ENCODE measurements at places on chromosomes 6 and 20.

DNA sequence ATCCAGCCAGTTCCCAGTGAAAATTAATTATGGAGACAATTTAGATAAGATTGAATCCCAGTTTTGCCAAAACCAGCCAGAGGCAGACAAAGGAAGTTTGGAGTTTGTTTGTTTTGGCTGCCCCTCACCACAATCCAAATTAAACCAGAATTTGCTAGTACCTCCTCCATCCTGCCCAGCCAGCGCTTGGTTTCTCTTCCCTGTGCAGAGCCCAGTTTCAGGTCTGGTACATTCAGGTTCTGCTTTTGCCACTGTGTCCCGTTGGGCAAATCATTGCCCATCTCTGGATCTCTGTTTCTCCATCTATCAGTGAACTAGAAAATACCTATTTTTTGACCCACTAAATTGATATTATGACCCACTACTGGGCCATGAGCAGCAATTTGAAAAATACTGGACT, 26.4 kb downstream of the FOXP4 start:
- no peak for DNase-seq

DNA sequence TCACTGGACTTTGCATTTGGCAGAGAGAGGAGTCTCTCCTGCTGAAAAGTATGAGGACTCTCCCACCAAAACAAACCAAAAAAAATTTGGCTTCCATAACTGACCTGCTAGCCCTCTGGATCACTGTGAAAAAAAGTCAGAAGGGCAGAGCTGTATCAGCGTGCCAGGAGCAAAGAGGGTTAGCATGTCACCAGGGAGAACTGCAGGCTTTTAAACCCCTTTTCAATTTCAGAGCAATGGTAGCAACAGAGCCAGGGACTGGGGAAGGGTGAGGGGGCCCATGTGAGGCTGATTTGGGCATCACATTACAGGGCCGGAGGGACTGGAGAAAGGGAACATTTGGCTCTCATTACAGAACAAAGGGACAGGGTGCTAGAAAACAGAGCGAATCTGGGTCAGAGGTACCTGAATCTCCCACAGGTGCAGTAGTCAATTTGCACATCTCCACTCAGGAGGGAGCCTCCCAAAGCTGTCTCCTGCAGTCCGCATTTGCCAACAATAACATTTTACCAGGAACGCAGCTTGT, 185.7 kb upstream of the EYA4 start:
- no peak for DNase-seq

- no peak for DNase-seq
These were observed 44.1 kb upstream of the FUCA2 start for GRCh38 chr6:143555582-143555981.

DNA sequence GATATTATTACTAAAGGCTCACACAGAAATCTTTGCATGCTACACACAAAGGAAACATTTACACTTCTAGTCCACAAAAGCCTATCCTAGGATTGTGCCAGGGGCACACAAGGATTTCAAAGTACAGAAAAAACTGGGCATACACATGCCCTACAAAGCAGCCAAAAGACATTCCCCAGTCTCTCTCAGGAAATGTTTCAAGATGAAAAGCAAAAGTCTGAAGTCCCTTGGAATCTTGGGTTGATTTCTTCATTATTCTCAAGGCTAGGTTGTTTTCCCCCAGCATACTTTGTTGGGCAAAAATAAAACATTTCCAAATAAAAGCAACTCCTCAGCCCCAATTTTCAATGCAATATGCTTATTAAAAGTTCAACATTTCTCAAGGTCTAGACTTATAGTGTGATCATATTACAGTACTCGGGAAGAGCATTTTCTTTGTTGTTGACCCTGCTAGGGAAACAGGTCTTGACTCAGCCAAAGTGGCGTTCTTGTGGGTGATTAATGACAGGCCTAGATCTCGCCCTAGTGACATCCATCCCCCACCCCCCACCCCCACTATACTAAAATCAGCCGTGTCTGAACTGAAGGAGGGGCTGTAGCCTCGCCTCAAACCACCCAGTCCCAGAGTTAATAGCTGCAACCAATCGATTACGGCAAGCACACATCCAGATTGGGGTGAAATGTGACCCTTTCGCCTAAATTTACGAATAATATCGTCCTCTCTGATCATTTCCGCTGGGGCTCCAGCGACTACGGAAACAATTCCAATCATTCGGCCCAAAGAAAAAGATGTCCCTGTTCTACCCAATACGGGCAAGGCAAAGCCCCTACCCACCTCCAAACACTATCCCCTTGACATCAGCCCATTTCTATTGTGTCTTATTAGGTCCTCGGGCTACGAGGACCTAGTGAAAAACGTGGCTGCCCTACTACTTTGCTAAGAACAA, 1.4 kb downstream of the AKIRIN2 start:
- peak; percentile 24 for DNase-seq

DNA sequence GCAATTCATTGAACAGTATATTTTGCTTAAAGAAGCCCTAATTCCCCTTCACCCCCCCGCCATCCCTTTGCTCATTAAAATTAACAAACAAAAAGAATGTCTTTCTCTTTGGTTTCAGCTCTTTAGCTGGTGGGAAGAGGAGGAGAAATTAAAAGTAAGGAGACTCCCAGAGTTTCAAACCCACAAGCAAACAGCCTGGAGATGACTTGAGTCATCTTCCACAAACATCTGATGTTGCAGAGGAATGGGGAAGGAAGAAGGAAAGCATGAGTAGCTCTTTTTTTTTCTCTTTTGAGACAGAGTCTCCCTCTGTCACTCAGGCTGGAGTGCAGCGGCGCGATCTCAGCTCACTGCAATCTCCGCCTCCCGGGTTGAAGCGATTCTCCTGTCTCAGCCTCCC, 189.6 kb downstream of the ADAT2 start:
- no peak for DNase-seq

GRCh38 chr6:111617149-111617548, 11.5 kb upstream of the TRAF3IP2 start:
- no peak for DNase-seq

GRCh38 chr6:22320750-22321149, 23.9 kb upstream of the PRL start:
- no peak for DNase-seq

DNA sequence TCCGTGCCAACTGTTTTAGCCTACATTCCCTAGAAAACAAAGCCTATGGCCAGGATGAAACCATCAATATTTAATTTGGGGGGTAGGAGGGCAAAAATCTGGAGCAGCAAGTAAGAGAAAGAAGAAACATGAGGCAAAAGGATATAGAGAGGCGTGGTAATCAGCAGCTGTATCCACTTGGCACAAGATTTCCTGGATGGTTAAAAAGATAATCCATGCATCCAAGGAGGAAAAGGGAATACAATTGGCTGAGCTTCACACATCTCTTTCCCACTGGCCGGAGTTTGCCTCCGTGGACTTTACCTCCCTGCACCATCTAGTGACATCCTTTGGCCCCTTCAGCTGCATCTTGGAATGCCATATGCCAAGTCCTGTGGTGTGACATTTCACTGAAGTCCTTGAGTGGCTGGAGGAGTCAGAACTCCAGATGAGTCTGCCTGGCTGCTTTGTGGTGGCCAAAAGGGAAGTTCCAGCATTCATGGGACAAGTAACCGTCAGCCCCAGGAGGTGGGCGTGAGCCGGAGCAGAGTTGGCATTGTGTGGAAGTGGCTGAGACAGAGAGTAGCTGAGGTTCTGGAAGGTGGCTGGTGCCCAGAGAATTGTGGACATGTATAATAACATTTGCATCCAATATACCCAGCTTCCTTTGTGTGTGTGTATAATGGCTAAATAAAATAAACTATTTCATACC, 13.7 kb upstream of the TMX4 start:
- no peak for DNase-seq

DNA sequence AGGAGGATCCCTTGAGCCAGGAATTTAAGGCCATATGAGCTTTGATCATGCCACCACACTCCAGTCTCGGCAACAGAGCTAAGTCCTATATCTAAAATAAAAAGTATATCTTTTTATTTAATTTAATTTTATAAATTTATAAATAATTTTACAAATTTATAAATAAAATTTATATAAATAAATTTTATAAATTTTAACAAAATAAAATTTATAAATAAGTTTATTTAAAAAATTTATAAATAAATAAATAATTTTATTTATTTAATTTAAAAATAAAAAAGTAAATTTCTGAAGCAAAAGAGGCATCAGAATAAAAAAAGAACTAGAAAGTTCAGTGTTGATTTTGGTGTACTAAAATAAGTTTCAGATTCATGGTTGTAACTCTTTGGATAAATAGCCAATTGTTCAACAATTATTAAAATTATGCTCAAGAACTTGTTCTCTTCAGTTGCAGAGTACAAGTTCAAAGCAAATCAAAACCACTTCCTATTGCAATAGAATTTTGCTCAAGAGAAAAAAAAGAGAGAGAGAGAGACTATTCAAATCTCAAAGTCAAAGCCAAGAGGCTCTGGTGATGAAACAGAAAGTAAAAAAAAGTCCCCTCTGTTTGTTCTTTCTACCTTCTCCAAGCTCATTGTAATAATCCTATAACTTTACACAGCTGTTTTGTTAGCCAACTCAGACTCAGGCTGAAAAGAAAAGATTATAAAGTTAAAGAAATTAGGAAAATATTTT, 547.5 kb upstream of the ADGRB3 start:
- DNase-seq, result peak; percentile 20

DNA sequence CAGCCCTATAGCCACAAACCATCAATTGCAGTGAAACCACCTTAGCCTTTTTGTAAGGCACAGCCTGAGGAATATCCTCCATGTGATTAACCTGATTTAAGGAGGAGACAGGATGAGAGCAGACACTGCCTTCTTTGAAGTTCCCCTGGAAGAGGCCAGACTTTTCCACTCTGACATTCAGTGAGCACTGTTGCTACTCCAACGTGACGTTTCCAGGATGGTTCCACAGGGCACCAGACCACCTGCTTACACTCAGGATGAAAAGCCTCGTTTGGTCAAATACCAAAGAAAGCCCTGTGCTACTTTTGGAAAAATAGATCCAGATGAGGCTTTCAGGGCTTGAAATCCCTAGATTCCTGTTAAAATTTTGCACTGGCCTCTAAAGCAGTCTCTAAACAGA, 1102.1 kb upstream of the FLRT3 start:
- no peak for DNase-seq

- no peak for DNase-seq
These were observed 171.4 kb downstream of the COL9A1 start for GRCh38 chr6:70131528-70131927.

DNA sequence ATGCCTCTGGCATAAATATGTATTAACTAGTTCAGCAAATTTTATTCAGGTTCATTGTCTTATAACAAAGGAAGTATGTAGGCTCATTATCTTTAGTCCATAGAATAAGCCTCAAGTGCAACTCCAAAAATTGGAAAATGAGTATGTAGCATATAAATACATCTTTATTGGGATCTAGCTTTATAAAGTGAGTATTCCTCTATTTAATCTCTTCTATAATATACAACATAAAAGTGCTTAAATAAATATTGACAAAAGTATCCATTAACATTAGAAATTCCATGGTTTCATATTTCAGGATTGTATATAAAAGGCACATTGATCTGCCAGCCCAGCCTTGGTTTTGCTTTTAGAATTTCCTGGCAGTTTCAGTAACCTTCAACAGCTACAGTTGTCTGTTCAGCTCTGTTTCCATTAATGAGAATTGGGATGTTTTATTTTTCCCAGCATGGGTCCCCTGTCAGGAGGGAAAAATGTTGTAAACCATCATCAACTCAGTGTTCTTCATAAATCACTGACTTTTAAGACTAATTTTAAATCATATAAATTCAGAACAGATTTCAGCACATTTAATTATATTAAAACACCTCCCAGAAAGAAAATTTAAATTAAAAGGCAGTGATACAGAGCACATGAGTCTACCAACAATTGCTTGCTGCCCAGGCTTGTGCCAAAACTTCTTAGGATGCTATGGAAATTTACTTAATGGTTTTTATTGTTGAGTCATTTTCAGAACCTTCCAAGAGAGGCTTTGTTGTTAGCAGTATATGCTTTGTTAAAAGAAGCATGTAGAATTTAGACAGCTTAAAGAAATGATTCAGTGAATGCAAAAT, 119.7 kb downstream of the ADGRG6 start:
- DNase-seq, result no peak

GRCh38 chr6:160088784-160089533, 32.7 kb upstream of the SLC22A1 start:
- no peak for DNase-seq

- DNase-seq, result no peak
These were observed 420.3 kb upstream of the NRSN1 start for GRCh38 chr6:23705697-23706096.

DNA sequence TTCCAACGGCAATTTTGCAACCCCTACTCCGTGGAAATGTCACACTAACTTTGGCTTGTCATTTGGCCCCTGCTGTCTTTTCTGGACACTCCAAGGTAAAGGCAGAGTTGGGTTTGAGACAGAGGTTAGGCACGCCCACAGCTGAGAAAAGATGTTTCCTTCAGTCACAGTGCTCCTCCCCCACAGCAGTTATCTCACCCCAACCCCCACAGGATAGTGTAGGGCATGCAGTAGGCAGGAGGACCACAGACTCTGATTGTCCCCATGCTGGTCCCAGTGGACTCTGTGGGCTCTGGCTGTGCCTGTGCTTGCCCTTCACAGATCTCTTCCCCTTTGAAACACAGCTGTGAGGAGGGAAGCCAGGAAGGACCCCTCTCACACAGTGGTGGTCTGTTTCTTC, 124.0 kb upstream of the CARMIL1 start:
- DNase-seq, result no peak

- no peak for DNase-seq
These were observed 2.9 kb downstream of the SIRPB1 start for GRCh38 chr20:1616858-1617434.

GRCh38 chr6:162862462-162862861, 134.7 kb downstream of the PACRG start:
- DNase-seq, result no peak

DNA sequence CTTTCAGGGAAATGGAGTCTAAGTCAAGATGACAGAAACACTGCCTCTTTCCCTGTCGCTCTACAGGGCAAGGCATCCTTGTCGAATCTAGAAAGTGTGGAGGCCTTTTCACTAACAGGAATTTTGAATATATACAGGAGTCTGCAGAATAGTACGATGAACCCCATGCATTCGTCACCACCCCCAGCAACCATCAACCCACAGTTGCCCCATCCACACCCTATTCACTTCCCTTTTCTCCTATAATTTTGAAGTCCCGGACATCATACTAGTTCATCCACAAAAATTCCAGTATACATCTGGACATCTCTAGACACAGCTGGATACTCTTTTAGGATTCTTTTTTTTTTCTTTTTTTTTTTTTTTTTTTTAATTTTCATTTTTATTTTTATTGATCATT, 80.7 kb upstream of the RIN2 start:
- DNase-seq, result no peak

- no peak for DNase-seq
These were observed 179.4 kb upstream of the AFDN start for GRCh38 chr6:167647306-167647705.

- DNase-seq, result peak; percentile 51
These were observed 8.9 kb downstream of the GFOD1 start for GRCh38 chr6:13478525-13478966.

- DNase-seq, result no peak
These were observed 87.8 kb downstream of the SLC16A10 start for GRCh38 chr6:111175109-111175508.

DNA sequence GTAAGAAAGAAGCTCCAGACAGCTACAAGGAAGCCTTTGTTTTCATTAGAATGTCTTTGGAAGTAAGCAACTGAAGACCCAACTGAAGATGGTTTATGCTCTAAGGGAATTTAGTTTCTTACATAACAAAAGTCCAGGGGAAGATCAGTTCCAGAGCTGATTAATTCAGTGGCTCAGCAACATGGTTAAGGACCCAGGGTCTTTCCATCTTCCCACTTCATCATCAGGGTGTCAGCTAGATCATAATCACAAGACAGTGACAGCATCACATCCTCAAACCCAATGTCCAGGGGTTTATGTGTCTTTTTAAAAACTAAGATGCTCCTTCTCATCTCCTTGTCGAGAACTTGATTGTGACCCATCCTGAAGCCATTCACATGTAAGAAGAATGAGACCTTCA, 119.7 kb upstream of the PRDM1 start:
- no peak for DNase-seq
